ENCODE measurements at places on chromosomes 7 and 10. TPM values are rescaled to one million over a fixed set of nuclear protein-coding genes. Genes with fewer than 3 reads are reported as not detected.

DNA sequence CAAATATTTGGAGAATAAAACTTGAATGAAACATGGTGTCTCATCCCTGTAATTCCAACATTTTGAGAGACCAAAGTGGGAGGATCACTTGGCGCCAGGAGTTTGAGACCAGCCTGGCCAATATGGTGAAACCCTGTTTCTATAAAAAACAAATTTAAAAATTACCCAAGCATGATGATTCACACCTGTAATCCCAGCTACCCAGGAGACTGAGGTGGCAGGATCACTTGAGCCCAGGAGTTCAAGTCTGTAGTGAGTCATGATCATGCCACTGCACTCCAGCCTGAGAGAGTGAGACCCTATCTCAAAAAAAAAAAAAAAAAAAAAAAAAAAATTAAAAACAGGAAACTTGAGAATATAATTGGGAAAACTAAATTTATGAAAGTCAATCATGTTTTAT lies 481.1 kb downstream of the SEMA3D start:
- DNase-seq: no peak
- H3K27ac ChIP-seq: no peak overlapping the region
- no peaks in the 10 kb centered on the region for H3K36me3 ChIP-seq

DNA sequence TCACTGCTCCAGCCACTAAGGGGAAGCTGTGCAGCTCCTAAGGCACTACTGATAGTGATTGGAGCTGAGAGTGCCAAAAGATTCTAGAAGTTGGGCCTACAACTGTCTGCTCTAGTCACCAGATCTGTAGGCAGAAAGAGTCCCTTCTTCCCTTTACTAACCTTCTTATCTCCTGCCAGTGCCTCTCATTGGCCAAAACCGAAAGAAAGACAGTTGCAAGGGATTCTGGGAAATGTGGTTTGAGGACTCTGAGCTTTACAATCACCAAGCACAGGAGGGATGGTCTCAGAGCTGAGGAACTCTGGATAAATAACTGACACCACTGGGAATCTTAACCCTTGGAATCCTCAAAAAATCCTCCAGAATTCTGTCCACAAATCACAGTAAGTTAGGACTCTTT lies 615.8 kb downstream of the CCSER2 start:
- H3K27me3 ChIP-seq: no peaks in the 10 kb centered on the region
- H3K36me3 ChIP-seq: no peaks in the 10 kb centered on the region
- no peak overlapping the region for H3K4me3 ChIP-seq
- no peak for DNase-seq

- peaks cover 6% of the 10 kb centered on the region for H3K4me1 ChIP-seq
- no peak overlapping the region for H3K4me3 ChIP-seq
- H3K27ac ChIP-seq: no peak overlapping the region
- DNase-seq: no peak
- H3K27me3 ChIP-seq: peaks cover 19% of the 10 kb centered on the region
Measured at GRCh38 chr10:34705563-34705962, 109.5 kb downstream of the PARD3 start.

The CRHR2 gene
- total RNA-seq: not detected

The VAX1 gene
- not detected for total RNA-seq

All from activated T-helper 1 cell treated with anti-CD3 and anti-CD28 coated beads, Interleukin-12 subunit alpha, Interleukin-12 subunit beta, Interleukin-2, Interleukin-4 antibody, amounts not matched to agents 30 ng/mL and 10 ng/mL and 1 ng/mL, durations not matched to agents 14 hours and 24 hours and 36 hours (primary cell).